HAP-1 (cell line): ENCODE measurements at places on chromosomes 7 and 10.
A peak's percentile ranks its signal among the peaks of the same experiment; 100 is the strongest.

- DNase-seq, result no peak
These were observed 219.2 kb upstream of the C7orf33 start for GRCh38 chr7:148371280-148371937.

- no peak for DNase-seq
These were observed 57.7 kb upstream of the KCNIP2 start for GRCh38 chr10:101901340-101901739.

- no peak for DNase-seq
These were observed 459.3 kb downstream of the HTR7 start for GRCh38 chr10:90398566-90398965.

GRCh38 chr7:1668396-1669063 lies 1.5 kb upstream of the ELFN1 start:
- DNase-seq, result no peak

DNA sequence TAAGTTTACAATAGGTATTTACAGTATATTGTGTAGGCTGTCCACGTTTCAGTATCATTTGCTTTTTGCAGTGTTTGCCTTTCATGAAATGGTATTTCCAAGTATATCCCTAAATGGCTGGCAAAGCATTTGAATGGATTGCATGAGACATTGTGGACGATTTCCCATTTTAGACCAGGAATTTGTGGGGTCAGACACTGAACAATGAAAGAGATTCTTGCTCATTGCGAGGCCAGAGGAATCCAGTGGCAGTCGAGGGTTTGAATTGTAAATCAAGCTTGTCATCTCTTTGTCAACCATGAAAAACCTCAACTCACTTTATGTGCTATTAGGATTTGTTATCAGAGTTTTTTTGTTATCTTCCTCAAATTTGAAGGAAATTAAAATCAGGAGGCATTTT lies 70.8 kb downstream of the CREB5 start:
- DNase-seq, result no peak

DNA sequence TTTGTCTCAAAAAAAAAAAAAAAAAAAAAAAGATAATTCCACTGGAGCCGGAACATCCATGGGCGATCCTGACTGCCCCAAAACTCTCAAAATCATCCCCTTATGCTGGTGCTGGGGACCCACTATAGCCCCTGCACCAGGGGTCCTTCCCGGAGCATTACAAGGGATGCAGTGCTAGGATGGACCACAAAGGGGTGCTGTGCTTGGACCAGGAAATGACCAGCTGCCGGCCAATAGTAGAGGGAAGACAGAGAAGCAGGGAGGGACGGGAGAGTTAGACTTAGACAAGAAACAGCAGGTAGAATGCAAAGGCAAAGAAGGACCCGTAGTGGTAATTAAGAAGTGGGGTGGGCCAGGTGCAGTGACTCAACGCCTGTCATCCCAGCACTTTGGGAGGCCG lies 40.5 kb downstream of the RCC1L start:
- DNase-seq, result peak; percentile 26

DNA sequence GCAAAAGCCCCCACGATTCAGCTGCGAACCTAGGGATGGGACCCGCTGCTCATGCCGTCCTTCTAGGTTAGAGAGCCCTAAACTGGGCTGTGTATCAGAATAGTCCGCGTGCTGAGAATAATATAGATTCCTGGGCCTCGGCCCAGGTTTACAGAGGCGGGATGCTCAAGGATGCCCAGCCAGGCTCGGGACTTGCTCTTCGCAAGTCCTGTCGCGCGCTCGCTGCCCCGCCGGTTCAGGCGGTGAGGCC lies 266 bp upstream of the STMP1 start:
- no peak for DNase-seq

DNA sequence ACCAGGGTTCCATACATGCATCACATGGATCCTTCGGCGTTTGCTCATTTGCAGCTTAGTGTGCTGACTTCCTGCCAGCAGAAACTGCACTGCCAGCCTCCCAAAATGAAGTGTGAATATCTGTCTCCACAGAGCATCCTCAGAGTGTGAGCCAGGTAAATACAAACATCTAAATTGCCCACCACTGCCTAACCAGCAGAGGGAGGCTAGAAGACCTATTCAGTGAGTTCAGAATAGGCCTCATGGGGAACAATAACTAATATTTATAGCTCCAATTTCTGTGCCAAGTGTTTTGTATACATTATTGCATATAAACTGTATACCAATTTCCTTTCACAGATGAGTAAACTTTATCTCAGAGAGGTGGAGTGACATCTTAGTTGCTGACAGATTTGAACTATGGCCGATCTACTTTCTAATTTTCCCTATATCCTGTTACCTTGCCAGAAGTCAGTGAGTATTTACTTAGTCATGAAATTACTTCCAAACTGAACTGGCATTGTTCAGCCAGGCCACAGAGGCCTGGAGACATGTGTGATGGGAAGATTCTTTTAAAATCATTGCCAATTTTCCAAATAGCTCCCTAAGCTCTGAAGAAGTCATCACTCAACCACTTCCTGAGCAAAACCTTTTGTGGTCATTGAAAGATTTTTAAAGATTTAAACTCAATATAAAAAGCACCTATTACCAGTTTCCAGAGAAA lies 926.5 kb upstream of the GHITM start:
- DNase-seq, result no peak

GRCh38 chr7:27923642-27923980 lies 183.6 kb downstream of the TAX1BP1 start:
- no peak for DNase-seq

DNA sequence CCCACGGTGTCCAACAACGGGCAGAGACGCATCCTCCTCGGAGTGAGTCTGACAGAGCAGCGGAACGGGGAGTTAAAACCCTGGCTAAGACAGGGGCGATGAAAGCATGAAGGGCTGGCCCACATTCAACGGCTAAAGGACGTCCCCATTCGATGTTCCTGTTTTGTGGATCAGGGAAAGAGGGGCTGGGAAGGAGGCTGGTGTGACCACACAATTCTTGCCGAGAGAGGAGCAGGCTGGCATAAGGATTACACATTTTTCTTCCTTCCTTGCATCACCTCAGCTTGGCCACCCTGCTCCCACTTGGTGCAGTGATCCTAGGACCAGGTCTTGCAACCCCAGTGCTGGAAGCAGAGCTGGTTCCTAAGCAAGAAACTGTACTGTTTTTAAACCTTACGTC lies 67.7 kb downstream of the GNA12 start:
- no peak for DNase-seq

- no peak for DNase-seq
These were observed 354.4 kb downstream of the CRPPA start for GRCh38 chr7:16066805-16067459.

DNA sequence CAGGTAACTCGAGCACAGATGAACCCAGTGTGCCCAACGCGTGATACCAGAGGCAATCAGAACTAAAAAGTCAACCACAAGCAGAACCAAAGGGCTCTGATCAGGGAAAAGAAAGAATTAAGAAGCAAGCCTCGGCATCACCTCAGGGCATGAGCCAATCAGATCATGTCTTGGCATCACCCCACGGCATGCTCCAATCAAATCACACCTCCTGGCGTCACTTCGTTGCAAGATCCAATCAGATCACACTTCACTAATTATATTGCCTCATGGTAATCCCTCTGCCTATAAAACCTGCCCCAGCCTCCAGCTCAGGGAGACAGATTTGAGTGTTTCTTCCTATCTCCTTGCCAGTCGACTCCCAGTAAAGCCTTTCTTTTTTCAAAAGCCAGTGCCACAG lies 46.8 kb downstream of the TYW1B start:
- peak; percentile 11 for DNase-seq

GRCh38 chr10:34415039-34415438 lies 400.1 kb downstream of the PARD3 start:
- DNase-seq, result no peak

DNA sequence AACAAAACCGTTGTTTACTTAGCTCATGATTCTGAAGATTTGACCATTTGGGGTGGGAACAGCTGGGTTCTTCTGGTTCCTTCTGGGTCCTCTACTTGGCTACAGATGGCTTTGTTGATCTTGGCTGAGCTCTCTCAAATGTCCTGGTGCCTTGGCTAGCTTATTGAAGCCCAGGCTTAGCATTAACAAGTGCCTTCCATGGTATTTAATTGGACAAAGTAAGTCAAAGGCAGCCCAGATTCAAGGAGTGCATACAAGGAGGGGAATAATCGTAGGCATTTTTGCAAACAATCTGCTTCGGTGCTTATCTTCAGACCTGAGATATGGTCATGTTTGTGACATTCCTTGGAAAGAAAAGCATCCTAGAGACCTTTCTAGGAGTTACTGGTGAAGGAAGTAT lies 81.4 kb downstream of the ADCYAP1R1 start:
- DNase-seq, result no peak

- peak; percentile 69 for DNase-seq
These were observed 163.3 kb downstream of the GRID1 start for GRCh38 chr10:86203162-86203905.

- no peak for DNase-seq
These were observed 35.1 kb downstream of the ADD3 start for GRCh38 chr10:110042891-110043290.

DNA sequence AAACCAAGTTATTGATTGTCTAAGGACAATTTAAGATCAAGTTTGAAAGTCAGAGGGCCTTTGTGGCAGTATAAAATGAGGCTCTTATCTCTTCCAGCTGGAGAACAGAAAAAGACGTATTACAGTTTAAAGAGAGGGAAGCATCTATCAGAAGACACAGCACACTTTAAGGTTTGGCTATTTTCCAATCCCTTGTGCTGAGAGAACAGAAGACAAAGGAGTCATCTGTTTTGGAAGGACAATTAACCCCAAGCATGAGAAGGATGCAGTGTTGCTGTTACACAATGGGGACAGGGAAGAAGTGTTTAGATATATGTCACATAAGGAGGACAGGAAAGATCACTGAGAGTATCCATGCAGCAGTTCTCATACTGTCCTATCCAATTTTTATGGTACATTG lies 1224.2 kb upstream of the SORCS1 start:
- no peak for DNase-seq

GRCh38 chr7:121872831-121873288 lies at the start of gene PTPRZ1:
TSS of gene PTPRZ1 (plus strand) at chr7:121873161. CDS start at chr7:121873500, 339 bp downstream.
- peak; percentile 46 for DNase-seq

DNA sequence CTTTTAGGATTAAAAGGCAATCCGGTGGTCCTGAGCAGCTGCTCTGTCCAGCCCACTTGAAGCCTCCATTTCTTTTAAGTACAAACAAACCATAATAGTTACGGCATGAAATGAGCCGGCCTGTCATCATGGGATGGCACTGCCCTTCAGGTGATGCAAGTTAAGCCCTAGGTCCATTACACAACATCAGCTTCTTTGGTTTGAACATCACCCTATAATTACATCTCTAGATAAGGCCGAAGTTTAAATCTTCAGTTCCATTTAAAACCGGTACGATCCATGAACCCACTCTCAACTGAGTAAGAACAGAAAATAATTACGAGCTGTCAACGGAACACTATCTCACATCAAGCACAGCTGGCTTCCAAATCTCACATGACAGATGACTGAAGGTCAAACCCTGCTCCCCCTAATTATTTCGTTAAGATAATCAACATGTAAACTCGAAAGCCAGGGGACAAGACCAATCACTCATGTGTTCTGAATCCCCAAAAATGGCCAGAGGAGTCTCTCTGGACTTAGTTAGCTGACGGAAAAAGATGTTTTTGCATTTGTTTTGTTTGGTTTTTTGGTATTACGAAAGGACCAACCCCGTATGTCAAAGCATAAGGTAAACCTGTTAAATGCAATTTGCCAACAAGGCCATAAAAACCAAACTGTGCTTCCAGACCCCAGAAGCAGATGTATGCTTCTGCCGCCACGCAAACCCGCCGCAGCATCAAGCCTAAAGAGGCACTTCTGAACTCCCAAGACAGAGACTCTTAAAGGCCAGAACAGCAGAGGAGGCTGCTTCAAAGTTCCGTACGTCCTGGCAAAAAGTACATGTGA lies 10.8 kb downstream of the GNA12 start:
- no peak for DNase-seq
